ENCODE measurements at places on chromosomes 12 and 14.
A peak's percentile ranks its signal among the peaks of the same experiment; 100 is the strongest.

- no peak for DNase-seq
These were observed 2.7 kb downstream of the PTHLH start for GRCh38 chr12:27969624-27970400.

- DNase-seq = peak; percentile 59
These were observed 6.3 kb upstream of the LTBP2 start for GRCh38 chr14:74618078-74618952.

GRCh38 chr12:4505376-4505986 is 33.2 kb upstream of the RAD51AP1 start:
- no peak for DNase-seq

DNA sequence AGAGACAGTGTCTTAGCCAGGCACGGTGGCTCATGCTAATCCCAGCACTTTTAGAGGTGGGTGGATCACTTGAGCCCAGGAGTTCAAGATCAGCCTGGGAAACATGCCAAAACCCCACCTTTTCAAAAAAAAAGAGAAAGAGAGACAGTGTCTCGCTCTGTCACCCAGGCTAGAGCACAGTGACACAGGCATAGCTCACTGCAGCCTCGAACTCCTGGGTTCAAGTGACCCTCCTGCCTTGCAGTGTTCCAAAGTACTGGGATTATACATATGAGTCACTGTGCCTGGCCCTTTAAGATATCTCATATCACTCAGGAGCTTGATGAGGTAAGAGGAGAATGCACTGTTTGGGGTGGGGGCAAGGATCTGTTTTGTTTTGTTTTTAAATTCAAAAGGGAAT is 48.1 kb upstream of the LTBP2 start:
- no peak for DNase-seq

- no peak for DNase-seq
These were observed 4.5 kb downstream of the KCNH3 start for GRCh38 chr12:49543221-49543913.

GRCh38 chr14:58662018-58662417 is 24.3 kb downstream of the DACT1 start:
- no peak for DNase-seq

DNA sequence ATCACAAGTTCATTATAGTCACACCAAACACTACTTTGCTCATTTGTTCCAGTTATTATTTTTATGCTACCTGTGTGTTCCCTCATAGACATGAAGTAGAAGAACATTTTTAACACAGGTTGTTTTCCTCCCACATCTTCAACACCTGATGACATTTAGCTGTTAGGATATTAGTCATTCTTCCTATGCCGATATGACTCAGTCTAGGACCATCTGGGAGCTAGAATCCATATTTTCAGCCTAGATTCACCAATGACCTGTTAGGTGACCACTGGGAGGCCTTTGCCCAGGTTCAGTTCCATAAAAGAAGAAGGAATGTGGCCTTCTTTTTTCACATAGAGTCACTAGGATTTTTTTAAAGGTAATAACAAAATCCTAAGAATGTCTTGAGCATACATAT is 222.8 kb downstream of the C12orf42 start:
- no peak for DNase-seq

DNA sequence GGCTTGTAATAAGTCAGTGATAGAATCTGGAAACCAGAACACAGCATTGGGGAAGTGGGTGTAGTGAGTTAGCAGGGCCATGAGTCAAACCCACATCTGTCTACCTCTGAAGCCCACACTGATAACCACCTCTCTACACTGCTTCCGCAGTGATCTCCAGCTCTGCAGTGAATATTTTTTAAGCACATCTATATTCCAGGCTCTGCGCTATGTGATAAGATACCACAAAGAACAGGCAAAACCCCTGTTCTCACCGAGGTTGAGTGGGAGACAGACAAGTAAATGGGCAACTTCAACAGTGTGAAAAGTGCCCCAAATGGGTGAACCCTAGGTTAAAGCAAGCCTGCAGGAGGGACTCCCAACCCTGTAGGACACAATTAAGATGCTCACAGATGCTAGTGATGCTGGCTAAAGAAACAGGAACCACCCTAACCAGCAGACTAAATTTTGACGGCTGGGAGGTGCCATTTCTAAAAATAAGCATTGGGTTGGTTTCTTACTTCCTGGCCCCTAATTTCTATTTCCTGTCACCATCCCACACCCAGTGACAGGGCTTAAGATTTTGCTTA is 375.0 kb downstream of the DPF3 start:
- DNase-seq = peak; percentile 5

- no peak for DNase-seq
These were observed 41.4 kb downstream of the COX16 start for GRCh38 chr14:70317969-70318634.

GRCh38 chr14:32109676-32110547 is 32.8 kb downstream of the ARHGAP5 start:
- DNase-seq = no peak

GRCh38 chr12:104546575-104546974 is 89.8 kb downstream of the CHST11 start:
- no peak for DNase-seq

DNA sequence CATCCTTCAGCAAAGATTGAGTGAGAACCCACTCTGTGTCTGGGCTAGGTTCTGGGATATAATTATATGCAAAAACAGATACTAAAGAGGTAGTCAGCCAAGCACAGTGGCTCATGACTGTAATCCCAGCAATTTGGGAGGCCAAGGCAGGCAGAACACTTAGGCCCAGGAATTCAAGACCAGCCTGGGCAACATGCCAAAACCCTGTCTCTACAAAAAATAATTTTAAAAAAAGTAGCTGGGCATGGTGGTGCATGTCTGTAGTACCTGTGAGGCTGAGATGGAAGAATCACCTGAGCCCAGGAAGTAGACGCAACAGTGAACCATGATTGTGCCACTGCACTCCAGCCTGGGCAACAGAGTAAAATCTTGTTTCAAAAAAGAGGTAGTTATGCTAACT is 237.5 kb upstream of the HMGA2 start:
- no peak for DNase-seq

GRCh38 chr14:60800409-60800808 is 65.8 kb downstream of the MNAT1 start:
- no peak for DNase-seq

GRCh38 chr14:96585672-96586013 is 83.5 kb downstream of the PAPOLA start:
- no peak for DNase-seq

DNA sequence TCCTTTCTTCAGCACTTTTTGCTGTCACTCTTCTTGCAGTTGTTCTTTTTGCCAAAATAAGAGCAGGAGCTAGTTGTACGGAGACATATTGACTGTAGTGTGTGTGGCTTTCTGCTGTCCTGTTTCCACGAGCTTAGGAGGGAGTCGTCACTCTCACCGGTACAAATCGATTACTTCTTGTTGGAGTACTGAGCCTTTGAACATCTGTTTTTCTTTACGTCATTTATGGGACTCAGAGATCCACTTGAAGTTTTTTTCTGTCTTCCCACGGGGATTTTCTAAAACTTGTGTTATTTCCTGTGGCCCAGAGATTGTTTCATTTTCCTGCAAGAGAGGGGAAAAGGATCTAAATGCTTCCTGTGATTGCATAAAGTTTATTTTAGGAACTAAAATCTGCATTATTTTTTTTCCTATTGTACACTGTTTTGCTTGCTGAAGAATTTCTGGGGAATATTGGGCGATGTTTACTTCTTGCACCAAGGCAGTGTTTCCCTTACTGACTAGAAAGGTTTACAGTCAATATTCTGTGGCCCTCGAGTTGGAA is 199.8 kb upstream of the ARHGAP5 start:
- no peak for DNase-seq

DNA sequence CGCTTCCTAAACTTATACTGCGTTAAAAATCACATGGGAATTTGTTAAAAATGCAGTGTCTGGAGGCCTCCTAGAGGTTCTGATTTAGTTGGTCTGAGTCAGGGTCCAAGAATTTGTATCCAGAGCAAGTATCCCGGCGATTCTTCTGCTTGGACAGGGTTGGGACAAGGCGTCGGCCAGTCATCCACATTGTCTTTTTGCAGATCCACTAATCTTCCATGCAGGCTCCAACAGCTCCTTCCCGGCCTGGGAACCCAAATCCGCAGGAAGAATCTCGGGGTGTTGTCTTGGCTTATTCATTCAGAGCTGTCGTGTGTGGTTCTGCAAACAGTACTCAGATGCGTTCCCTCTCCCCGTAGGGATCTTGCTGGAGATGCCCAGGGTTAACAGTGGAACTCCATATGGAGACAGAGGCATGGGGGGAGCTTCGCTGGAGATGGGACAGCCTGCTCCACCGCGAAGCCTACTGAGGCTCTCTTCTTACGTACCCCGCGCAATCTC is 25.3 kb downstream of the GPRC5D start:
- no peak for DNase-seq

GRCh38 chr14:84029720-84030119 is 1500.2 kb upstream of the FLRT2 start:
- no peak for DNase-seq

DNA sequence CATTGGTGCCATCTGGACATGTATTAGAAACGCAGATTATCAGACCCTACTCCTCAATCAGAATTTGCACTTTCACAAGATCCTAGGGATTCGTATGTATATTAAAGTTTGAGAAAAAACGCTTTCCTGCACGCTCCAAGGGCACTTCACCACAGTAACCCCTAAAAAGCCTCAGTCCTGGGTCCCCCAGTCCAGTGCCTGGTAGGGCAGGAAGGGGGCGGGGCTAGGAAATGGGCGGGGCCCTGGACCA is 369 bp downstream of the DEPDC4 start:
- peak; percentile 92 for DNase-seq

- DNase-seq = no peak
These were observed 159.8 kb downstream of the CPNE8 start for GRCh38 chr12:38745601-38746000.

- DNase-seq = no peak
These were observed 15.7 kb downstream of the NUDT4 start for GRCh38 chr12:93393425-93393824.

DNA sequence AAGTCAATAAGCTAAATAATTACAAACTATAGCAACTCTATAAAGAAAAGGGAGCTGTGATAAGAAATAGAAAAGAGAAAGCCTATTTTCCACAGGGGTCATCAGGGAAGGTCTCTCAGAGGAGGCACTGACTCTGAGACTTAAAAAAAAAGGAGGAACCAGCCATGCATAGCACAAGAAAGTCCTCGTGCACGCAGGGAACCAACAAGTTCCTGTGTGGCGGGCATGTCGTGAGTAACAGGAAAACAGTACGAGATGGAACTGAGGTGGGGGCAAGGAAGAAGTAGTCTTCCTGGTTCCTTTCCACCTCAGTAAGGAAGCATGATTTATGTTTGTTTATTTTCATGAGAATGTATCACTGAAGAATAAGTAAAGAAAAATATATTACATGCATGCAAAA is 367.0 kb upstream of the TMEM132C start:
- DNase-seq = no peak

DNA sequence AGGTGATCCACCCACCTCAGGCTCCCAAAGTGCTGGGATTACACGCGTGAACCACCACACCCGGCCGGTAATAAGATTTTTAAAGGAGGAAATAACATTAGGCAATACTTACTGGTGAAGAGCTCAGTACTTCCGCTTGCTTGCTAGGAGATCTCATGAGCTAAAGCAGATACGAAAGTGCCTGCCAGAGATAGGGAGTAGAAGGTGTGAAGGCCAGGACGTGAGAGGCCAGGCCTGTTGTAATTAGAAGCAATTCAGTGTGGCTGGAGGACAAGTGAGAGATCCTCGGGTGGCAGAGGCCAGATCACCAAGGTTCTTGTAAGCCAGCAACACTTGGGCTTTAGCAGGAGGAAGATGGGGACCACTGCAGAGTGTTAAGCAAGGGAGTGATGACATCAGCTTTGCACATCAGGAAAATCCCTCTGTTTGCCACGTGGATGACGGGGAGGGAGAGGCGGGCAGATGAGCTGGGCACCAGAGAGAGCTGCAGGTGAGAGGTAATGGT is 7.6 kb downstream of the TECPR2 start:
- DNase-seq = no peak

GRCh38 chr12:48817873-48818830 is at the start of gene CACNB3:
Gene CACNB3 (plus strand): TSS chr12:48818496. CDS start chr12:48818930, 434 bp downstream.
- peak; percentile 42 for DNase-seq

GRCh38 chr14:61033855-61034254 is 52.8 kb downstream of the SLC38A6 start:
- DNase-seq = no peak

GRCh38 chr12:129844662-129845220 is 59.1 kb downstream of the TMEM132D start:
- DNase-seq = no peak

GRCh38 chr14:44712024-44712815 is 205.1 kb upstream of the FSCB start:
- no peak for DNase-seq

DNA sequence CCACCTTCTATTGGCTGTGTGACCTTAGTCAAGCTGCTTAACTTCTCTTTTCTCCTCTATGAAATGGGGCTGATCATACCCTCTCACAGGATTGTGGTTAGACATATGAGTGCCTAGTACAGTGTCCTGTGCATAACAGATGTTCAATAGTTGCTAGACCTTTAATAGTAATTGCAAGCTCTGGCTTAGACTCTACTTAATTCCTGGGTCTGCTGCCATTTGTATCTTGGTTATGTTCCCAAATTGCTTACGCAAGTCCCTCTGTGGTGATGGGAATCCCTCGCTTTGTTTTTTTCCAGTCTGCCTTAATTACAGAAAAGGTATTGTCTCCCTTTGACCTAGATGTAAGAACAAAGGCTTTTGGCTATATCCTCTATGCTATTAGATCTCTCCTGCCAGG is 15.1 kb downstream of the SUDS3 start:
- DNase-seq = no peak

DNA sequence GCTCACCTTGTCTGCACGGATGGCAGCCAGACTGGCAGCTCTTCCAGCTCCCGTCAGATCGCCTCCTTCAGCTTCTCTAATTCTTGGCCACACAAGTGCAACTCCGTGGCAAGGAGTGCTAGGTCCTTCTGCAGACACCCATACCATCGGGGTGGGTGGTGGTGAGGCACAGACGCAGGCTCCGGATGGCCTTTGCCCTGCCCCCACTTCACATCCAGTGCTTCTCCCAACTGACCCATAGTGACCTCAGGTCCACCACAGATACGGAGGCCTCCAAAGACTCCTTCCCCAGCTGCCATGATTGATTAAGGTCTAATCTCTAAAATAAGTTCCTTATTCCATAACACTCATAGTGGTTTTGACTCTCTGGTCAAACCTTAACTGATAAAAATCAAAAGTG is 19.9 kb upstream of the CD27 start:
- no peak for DNase-seq

GRCh38 chr12:50706606-50707005 is 57.3 kb upstream of the ATF1 start:
- DNase-seq = no peak

Data from stimulated activated CD8-positive, alpha-beta memory T cell treated with anti-CD3 and anti-CD28 coated beads, Interleukin-7, amount 100 ng/mL, for 1 hour (primary cell).